ENCODE measurements at places on chromosomes 7 and 10.

GRCh38 chr10:100987685-100988049, 324 bp downstream of the TWNK start:
- H3K27me3 ChIP-seq = no peaks in the 10 kb centered on the region
- peaks cover 39% of the 10 kb centered on the region for H3K36me3 ChIP-seq
- peak overlapping the region; percentile 77 for H3K27ac ChIP-seq
- H3K4me1 ChIP-seq = peaks cover 15% of the 10 kb centered on the region
- DNase-seq = no peak
- peak overlapping the region; percentile 96 for H3K4me3 ChIP-seq

DNA sequence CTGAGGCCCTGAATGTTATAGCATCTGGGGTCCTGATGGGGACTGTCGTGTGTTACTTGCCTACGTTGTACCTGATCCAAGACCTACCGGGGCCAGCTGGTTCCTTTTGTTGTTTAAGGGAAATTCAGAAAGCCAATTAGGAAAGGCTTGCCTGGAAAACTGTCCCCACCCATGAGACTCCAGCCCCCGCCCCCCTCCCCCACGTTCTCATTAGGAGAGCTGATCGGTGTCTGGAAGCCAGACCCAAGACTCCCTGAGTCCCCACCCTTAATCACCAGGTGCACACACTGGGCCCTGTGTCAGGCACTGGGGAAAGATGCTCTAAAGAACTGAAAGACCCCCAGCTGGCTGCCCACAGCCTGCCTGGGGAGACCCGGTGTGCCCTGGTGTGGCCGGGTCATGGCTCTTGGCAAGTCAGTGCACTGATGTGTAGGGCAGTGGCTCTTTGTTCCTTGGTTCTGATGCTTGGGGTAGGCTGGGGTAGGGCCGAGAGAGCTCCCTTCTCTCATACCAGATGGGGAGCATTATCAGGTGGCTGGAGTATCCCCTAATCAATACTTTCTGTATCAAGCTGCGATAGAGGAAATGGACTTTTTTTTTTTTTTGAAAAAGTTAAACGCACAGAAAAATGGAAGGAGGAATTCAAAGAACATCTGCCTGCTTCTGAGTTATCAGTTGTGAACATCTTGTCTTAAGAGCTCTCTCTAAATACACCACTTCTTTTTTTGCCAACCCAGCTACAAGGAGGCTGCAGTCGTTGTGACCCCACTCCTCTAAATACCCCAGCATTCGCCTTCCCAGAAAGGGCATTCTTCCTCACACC, 16.9 kb downstream of the TSPAN15 start:
- peaks cover 9% of the 10 kb centered on the region for H3K4me1 ChIP-seq
- no peak overlapping the region for H3K27ac ChIP-seq
- H3K27me3 ChIP-seq = peaks cover 12% of the 10 kb centered on the region
- H3K4me3 ChIP-seq = no peak overlapping the region
- H3K36me3 ChIP-seq = no peaks in the 10 kb centered on the region

GRCh38 chr7:157609932-157610640, 273.3 kb downstream of the DNAJB6 start:
- H3K27me3 ChIP-seq = peaks cover 2% of the 10 kb centered on the region
- no peaks in the 10 kb centered on the region for H3K36me3 ChIP-seq
- H3K27ac ChIP-seq = no peak overlapping the region
- H3K4me3 ChIP-seq = no peak overlapping the region
- DNase-seq = no peak

- H3K4me3 ChIP-seq = no peak overlapping the region
- H3K4me1 ChIP-seq = no peaks in the 10 kb centered on the region
- no peak overlapping the region for H3K27ac ChIP-seq
- no peaks in the 10 kb centered on the region for H3K27me3 ChIP-seq
- DNase-seq = no peak
- no peaks in the 10 kb centered on the region for H3K36me3 ChIP-seq
Measured at GRCh38 chr10:125101049-125101448, 59.3 kb downstream of the CTBP2 start.

- no peak overlapping the region for H3K4me3 ChIP-seq
- H3K27ac ChIP-seq = no peak overlapping the region
- H3K36me3 ChIP-seq = peaks cover 4% of the 10 kb centered on the region
- peaks cover 19% of the 10 kb centered on the region for H3K27me3 ChIP-seq
- peaks cover 2% of the 10 kb centered on the region for H3K4me1 ChIP-seq
Measured at GRCh38 chr10:30079408-30079807, 20.0 kb upstream of the JCAD start.

GRCh38 chr7:4050126-4050660, 631.9 kb upstream of the FOXK1 start:
- no peaks in the 10 kb centered on the region for H3K36me3 ChIP-seq
- DNase-seq = no peak
- H3K4me1 ChIP-seq = no peaks in the 10 kb centered on the region
- no peak overlapping the region for H3K27ac ChIP-seq
- H3K27me3 ChIP-seq = no peaks in the 10 kb centered on the region
- no peak overlapping the region for H3K4me3 ChIP-seq

- no peak overlapping the region for H3K27ac ChIP-seq
- DNase-seq = no peak
- no peaks in the 10 kb centered on the region for H3K36me3 ChIP-seq
- no peaks in the 10 kb centered on the region for H3K4me1 ChIP-seq
- no peak overlapping the region for H3K4me3 ChIP-seq
Measured at GRCh38 chr7:90271753-90272152, 26.8 kb downstream of the CFAP69 start.

DNA sequence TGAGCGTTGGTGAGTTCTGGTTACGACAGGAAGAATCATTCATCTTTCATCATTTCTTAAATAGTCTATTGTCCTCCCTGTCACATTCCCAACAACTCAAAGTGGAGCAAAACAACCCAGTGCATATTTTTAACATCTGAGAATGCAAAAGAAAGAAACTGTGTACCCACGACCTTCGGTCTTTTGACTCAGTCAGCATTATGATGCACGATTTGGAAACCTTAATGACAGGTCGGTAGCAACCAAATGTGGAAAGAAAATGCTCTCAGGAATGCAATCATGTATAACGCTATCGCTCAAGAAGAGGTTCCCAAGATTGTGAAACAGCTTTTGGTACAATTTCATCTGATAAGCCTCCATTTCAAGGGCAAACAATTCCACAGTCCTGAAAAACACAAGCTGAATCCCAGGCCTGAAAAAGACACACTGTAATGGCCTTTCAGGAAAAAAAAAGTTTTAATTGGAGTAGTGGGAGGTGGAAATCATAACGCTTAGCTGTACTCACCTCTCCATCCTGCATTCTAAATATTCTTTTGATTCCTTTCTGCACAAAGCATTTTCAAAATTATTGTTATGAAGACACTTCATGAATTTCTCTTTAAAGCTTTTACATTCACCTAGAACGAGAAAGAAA, 2.6 kb downstream of the COX19 start:
- peaks cover 47% of the 10 kb centered on the region for H3K36me3 ChIP-seq
- DNase-seq = no peak
- H3K4me3 ChIP-seq = peak overlapping the region; percentile 60
- no peaks in the 10 kb centered on the region for H3K27me3 ChIP-seq

DNA sequence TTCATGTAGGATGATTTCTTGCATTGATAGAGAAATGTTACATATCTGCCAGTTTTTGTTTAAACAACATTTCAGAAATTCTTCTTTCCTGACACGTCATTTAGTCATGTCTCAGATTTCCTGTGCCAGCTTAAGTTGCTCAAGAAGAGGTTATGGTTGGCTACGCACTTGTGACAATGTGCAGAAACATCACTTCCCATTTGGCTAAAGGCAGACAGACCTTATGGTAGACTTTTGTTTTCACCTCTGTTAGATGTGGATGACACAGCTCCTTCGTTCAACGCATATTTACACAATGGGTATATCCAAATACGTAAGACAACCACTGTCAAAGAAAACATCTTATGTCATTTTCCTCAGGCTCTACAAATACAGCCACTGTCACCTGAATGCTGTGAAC, 125.8 kb downstream of the DOCK4 start:
- H3K27ac ChIP-seq = no peak overlapping the region
- H3K4me1 ChIP-seq = peaks cover 3% of the 10 kb centered on the region
- DNase-seq = no peak
- H3K36me3 ChIP-seq = no peaks in the 10 kb centered on the region
- H3K27me3 ChIP-seq = peaks cover 6% of the 10 kb centered on the region

GRCh38 chr10:127757033-127757432, 20.0 kb downstream of the FOXI2 start:
- no peaks in the 10 kb centered on the region for H3K36me3 ChIP-seq
- H3K27me3 ChIP-seq = no peaks in the 10 kb centered on the region
- H3K4me3 ChIP-seq = no peak overlapping the region
- no peaks in the 10 kb centered on the region for H3K4me1 ChIP-seq
- no peak for DNase-seq
- H3K27ac ChIP-seq = no peak overlapping the region

DNA sequence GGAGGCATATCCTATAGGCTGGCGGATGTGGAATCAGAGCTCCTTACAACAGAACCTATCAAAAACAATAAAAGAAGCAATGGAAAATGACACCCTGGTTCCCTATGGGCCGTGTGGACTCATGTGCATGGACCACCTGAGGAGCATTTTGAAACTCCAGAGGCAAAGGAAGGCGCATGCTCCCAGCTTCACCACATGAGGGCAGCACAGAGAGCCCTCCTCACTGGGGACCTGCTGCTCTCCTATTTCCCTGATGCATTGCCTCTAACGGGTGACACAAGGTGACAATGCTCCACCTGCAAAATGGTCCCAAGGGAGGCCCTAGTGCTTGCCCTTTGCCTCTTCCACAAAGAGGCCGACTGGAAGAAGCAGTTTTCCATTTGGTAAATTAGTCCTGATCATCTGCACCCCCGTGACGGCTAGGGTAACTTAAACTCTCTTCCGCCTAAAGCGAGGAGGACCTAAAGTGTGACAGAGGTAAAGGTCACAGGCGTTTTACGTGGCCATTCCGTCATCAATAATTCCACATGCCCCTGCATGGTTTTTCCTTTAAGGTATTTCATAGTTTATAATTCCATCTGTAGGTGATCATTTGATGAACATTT, 67.7 kb downstream of the GPAM start:
- H3K4me3 ChIP-seq = no peak overlapping the region
- no peaks in the 10 kb centered on the region for H3K4me1 ChIP-seq
- H3K27ac ChIP-seq = no peak overlapping the region
